ENCODE measurements at places on chromosomes 11 and 22. TPM values are rescaled to one million over a fixed set of nuclear protein-coding genes. Genes with fewer than 3 reads are reported as not detected.

Gene UBQLNL
- 0.27 TPM for total RNA-seq

Gene POLD3
- 7.5 TPM for total RNA-seq

Gene ST14
- total RNA-seq, result 1.4 TPM

Gene ACER3
- total RNA-seq, result 14.9 TPM

Gene EHF
- total RNA-seq, result not detected

Gene OSBPL5
- 34.2 TPM for total RNA-seq

Gene VWA5A
- 8.6 TPM for total RNA-seq

Gene RTN4R
- 1.9 TPM for total RNA-seq

Gene RCOR2
- 20.3 TPM for total RNA-seq

Gene CD44
- total RNA-seq, result 148 TPM

Gene PHRF1
- 38.3 TPM for total RNA-seq

Gene APOA4
- total RNA-seq, result not detected

Gene STK33
- total RNA-seq, result 8.1 TPM

Gene C11orf86
- total RNA-seq, result not detected

Gene TP53I11
- 101 TPM for total RNA-seq

Gene MOGAT2
- total RNA-seq, result not detected

Gene CDON
- total RNA-seq, result 15.5 TPM

Gene HPX
- total RNA-seq, result 1.9 TPM

Gene EFCAB6
- 1.6 TPM for total RNA-seq

Gene RAG2
- not detected for total RNA-seq

Gene KRTAP5-10
- not detected for total RNA-seq

Data from astrocyte (in vitro differentiated cells and primary cell).